CD4-positive, alpha-beta memory T cell (primary cell): ENCODE measurements at places on chromosomes 5 and 9.
A peak's percentile ranks its signal among the peaks of the same experiment; 100 is the strongest.

DNA sequence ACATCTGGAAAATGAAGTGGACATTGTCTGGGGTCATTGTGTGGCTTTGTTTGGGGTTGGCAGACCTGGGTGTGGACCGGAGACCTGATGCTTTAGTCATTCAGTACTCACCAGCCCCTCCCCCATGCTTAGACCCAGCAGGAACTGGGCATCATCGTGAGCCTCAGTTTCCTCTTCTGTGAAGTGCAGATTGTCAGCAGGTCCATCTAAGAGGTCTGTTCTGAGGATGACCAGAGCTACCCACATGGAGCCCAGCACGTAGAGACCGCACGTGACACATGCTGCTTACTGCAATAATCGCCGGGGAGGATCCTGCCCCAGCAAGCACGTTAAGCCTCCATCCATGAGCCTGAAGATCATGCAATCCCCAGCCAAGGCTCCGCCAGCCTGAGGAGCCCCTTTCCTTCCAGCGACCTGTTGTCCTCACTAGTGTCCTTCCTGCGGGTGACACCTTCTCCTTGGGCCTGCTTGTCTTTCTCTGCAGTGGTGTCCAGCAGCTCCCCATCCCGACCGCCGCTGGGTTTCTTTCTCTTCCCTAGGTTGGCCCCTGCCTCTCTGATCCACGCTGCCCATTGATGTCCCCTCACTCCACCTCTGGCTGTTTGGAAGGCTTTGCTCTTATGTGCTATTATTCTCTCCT lies 26.7 kb upstream of the IRX4 start:
- H3K4me3 ChIP-seq, result no peak overlapping the region
- H3K36me3 ChIP-seq, result no peaks in the 10 kb centered on the region
- no peak overlapping the region for H3K27ac ChIP-seq

- H3K4me3 ChIP-seq, result no peak overlapping the region
- no peak for DNase-seq
- no peaks in the 10 kb centered on the region for H3K27me3 ChIP-seq
- no peaks in the 10 kb centered on the region for H3K36me3 ChIP-seq
- no peaks in the 10 kb centered on the region for H3K4me1 ChIP-seq
These were observed 443.5 kb downstream of the PLK2 start for GRCh38 chr5:58016358-58016757.

- H3K27ac ChIP-seq, result no peak overlapping the region
- DNase-seq, result no peak
- H3K36me3 ChIP-seq, result no peaks in the 10 kb centered on the region
- no peaks in the 10 kb centered on the region for H3K27me3 ChIP-seq
These were observed 6.8 kb upstream of the DIPK1B start for GRCh38 chr9:136705564-136705963.

DNA sequence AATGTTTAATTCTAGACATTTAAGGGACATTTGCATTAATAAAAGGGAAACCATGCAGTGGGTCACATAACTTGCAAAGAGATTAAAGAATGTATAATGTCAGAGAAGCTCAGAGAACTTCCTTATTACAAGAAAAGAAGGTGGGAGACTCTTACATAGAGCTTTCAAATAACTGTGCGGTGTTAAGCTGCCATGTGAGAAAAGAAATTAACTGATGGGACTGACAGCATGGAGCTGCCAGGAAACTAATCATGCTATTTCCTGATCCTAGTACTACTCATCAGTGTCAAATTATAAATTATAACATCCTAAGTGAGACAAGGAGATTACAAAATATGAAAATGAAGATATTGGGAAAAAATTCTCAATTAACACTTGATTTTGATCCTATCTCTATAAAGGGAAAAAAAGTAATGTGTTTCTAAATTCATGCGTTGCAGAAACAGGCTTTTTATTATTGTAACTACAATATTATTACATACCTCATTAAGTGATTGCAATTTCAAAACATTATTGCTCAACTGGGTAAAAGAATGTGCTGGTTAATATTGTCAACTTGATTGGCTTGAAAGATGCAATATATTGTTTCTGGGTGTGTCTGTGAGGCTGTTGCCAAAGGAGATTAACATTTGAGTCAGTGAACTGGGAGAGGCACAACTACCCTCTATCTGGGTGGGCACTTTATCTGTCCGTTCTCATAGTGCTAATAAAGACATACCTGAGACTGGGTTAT lies 609.5 kb upstream of the NUDT12 start:
- no peaks in the 10 kb centered on the region for H3K36me3 ChIP-seq
- H3K27ac ChIP-seq, result no peak overlapping the region
- H3K4me1 ChIP-seq, result no peaks in the 10 kb centered on the region
- no peak overlapping the region for H3K4me3 ChIP-seq

- H3K27ac ChIP-seq, result no peak overlapping the region
- peaks cover 18% of the 10 kb centered on the region for H3K4me1 ChIP-seq
- H3K4me3 ChIP-seq, result no peak overlapping the region
- DNase-seq, result no peak
- no peaks in the 10 kb centered on the region for H3K27me3 ChIP-seq
These were observed 320.1 kb downstream of the MLLT3 start for GRCh38 chr9:20302197-20302596.

DNA sequence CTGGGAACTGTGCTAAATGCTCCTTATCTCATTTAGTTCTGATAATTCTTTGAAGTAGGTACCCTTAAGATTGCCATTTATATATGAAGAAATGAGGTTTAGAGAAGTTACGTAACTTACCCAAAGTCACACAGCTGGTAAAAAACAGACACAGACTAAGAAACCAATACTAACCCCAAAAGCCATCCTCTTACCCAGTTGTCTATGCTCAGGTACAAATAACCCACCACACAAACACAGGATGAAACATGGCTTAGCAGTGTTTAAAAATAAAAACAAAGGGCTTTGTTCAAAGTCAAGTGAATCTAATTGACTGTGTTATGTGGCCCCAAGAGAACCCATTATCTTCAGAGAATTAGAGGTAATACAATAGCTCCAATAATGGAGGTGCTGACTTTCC lies 37.0 kb upstream of the IL7R start:
- H3K36me3 ChIP-seq, result no peaks in the 10 kb centered on the region
- peak; percentile 54 for DNase-seq
- no peak overlapping the region for H3K27ac ChIP-seq
- H3K4me1 ChIP-seq, result peaks cover 99% of the 10 kb centered on the region

DNA sequence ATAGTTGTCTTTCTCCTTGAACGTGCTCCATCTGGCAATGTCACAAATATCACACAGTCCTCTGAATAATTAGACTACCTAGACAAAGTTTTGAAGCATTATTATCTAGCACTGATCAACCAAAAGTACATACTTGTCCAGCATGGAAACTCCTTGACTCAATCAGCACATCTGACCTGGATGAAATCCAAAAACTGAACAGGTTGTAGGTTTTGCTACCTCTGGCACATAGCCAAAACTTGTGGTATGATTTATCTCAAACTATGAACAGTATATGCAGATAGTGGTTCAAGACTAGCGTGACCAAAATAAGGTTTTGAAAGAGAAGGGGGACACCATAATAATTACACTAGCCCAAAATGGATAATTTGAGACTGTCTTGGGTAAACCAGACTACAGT lies 158.1 kb downstream of the ARRDC3 start:
- no peak for DNase-seq
- H3K4me1 ChIP-seq, result no peaks in the 10 kb centered on the region
- H3K27ac ChIP-seq, result no peak overlapping the region
- H3K4me3 ChIP-seq, result no peak overlapping the region
- no peaks in the 10 kb centered on the region for H3K36me3 ChIP-seq
- H3K27me3 ChIP-seq, result no peaks in the 10 kb centered on the region
